ENCODE measurements at places on chromosomes 1 and 21.

GRCh38 chr1:192534666-192535065, 40.9 kb upstream of the RGS1 start:
- DNase-seq: no peak

DNA sequence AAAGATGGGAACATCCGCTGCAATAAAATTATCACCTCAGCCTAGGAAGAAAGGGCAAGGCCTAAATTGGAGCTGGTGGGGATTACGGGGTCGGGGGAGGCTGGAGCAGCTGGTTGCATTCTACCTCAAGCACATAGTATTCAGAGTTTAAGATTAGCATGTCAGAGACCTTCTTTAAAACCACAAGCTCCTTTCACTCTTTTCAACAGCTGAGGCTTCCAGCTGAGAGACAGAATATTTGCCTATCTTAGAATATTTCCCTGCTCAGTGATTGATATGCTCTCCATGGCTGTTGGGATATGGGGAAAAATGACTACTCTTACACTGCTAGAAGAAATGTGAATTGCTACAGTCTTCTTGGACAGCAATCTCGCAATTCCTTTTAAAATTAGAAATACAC, 248.6 kb downstream of the TBX15 start:
- no peak for DNase-seq

- no peak for DNase-seq
Observed at GRCh38 chr1:228034954-228035837, 28.4 kb downstream of the WNT3A start.

DNA sequence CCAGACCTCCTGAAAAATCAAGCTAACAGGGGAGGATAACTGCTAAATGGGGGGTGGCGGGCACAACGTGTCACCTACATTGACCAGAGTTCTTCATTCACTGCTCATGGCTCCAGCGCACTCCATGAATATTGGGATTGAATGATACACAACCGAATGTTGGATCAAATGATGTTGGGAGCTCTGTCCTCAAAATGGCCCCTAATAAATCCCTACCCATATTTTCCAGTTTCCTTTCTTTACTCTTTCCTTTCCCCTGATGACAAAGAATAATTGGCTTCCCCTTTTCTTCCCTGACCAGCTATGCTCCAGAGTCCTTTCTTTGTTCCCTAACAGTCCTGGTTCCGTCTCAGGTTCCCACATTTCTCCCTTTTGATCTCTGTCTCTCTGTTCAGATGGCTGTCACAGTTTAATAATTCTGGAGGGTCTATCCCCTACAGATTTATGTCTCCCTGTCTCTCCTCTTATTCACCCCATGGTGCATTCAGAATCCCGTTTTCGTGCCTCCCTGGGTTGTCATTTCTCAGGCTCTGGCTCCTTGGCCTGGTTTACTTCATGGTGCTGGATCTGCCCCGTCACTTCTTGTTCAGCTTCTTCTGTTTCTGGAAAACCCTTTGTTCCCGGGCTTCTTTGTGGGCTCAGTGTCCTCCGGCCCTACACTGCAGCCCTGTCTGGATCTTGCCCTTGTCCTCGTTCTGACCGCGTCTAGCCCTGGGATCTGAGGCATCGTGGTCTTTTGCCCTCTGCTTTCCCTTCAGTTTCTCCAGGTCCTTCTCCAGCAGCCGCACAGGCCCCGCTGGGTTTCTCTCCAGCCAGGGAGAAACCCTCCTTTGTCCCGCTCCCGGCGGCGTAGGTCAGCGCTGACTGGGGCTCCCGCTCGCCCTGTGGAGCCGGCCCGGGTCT, 78.3 kb downstream of the NDUFS5 start:
- no peak for DNase-seq

GRCh38 chr1:93917302-93917701, 8.1 kb upstream of the GCLM start:
- no peak for DNase-seq

- no peak for DNase-seq
Observed at GRCh38 chr1:201366696-201367095, 10.8 kb downstream of the TNNT2 start.

DNA sequence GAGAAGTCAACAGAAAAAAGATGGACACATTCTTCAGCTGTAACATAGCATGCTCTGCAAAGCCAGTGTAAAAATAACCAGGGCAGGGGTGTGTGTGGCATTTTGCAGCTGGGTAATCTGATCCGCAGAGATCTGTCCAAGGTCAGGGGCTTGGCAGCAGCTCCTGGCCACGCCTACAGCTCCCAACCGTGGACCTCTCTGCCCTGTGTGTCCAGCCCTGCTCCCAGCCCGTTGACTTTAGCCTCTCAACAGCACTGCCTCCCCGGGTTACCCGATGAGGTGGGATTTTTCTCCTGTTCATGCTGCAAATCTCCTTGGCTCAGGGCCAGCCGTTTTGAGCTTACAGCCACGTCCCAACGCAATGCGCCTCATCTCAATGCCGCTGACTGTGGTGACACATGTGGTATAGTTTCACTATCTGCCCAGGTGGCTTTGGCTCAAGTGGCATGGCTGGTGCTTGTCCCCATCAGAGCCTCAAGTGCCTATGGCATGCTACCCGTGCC, 68.1 kb downstream of the VWA5B1 start:
- no peak for DNase-seq

- DNase-seq: no peak
Observed at GRCh38 chr1:218990019-218990418, 183.7 kb upstream of the LYPLAL1 start.
